ENCODE measurements at places on chromosomes 5 and 9. TPM values are rescaled to one million over a fixed set of nuclear protein-coding genes. Genes with fewer than 3 reads are reported as not detected.

SEMA6A gene
- 0.10 TPM for total RNA-seq

CCNB1 gene
- total RNA-seq = 255 TPM

CYFIP2 gene
- 18.4 TPM for total RNA-seq

AGXT2 gene
- not detected for total RNA-seq

FOXD4L4 gene
- total RNA-seq = 0.07 TPM

ZDHHC11B gene
- total RNA-seq = 1.1 TPM

ZDHHC21 gene
- 2.8 TPM for total RNA-seq
